ENCODE measurements at places on chromosomes 1 and 21. TPM values are rescaled to one million over a fixed set of nuclear protein-coding genes. Genes with fewer than 3 reads are reported as not detected.

DNA sequence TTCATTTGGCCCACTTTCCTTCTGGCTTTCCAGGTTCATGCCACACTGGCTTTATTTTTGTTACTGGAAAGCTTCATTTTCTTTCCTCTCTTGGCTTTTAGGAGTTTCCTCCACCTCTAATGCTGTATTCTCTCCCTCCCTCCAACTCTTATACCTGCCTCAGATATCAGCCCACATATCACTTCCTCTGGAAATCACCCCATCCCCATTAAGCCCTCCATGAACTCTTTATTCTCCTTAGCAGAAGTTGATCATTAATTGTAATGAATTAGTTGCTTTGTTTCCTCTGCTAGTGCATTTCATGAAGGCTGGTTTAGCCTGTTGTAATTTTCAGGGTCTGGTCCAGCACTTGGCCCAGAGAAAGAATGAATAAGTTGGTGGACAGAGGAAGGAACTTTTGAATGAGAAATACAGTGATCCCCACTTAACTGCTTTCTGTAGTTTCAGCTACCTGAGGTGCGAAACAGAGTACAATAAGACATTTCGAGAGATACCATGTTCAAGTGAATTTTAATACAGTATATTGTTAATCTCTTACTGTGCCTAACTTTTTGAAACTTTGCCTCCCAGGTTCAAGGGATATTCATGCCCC is 1.7 kb downstream of the SOAT1 start:
- DNase-seq, result no peak

- no peak for DNase-seq
Observed at GRCh38 chr1:210535761-210536160, 207.1 kb downstream of the HHAT start.

HENMT1 gene
- 12.7 TPM for total RNA-seq

GRCh38 chr1:100921110-100921706 is 25.3 kb downstream of the SLC30A7 start:
- no peak for DNase-seq

CFHR3 gene
- total RNA-seq, result not detected

DNA sequence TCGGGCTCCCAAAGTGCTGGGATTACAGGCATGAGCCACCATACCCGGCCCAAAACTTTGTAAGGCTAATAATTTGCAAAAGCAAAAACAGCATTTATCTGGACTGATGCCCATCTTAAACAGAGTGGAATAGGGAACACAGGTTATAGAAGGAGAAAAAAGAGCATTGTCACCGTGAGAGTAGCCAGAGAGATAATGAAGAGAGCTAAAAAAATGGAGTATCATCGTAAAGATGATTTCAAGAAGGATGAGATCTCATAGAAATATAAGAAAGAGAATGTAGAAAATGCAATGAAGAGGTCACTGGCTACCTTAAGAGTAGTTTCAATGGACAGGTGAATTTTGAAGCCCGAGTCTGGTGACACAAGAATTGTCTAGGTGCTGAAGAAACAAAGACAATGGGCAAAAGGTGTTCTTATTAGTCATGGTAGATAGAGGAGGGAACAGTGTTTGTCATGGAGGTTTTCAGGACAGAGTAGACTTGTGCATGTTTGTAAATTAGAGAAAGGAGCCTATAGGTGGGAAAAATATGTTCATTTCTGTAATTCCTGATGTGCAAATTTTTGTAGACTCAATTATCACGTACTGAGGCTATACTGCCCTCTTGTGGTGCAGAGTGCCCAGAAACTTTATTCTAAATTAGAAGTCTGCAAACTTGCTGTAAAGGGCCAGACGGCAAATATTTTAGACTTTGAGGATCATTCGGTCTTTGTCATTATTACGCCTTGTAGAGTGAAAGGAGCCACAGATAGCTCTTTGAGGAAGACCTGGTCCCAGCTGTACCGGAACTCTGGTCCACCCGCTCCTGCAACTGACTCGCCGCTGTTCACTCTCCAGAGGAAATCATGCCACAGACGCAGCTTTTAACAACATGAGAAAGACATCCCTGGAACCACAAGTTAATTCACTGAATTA is 8.1 kb upstream of the TMEM183A start:
- DNase-seq, result no peak

ACKR1 gene
- total RNA-seq, result 18.4 TPM

BRINP2 gene
- 55.4 TPM for total RNA-seq

FAM163A gene
- total RNA-seq, result 3.3 TPM

DNA sequence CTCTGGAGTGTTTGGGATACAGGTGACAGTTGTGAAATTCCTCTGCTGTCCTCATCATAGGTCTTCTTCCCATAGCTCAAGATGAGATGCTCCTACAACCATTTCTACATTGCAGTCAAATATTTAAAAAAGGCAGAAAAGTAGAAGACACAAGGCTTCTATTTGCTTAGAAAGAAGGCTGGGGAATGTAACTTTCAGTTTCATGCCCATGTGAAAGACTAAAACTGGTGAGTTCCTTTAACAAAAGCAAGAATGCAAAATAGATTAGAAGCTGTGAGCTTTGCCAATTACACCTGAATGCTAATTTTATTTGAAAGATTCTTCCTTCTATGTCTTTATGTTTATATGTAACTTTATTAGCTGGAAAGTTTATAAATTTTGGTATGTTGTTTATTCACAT is 1682.7 kb downstream of the BRINP3 start:
- DNase-seq, result no peak

- DNase-seq, result no peak
Observed at GRCh38 chr1:6373961-6374720, 19.4 kb downstream of the ACOT7 start.

TEDDM1 gene
- total RNA-seq, result not detected

GRCh38 chr21:44434568-44434925 is 20.8 kb upstream of the LRRC3 start:
- DNase-seq, result no peak

GRCh38 chr21:41600961-41601572 is 93.1 kb upstream of the TMPRSS2 start:
- no peak for DNase-seq

DNA sequence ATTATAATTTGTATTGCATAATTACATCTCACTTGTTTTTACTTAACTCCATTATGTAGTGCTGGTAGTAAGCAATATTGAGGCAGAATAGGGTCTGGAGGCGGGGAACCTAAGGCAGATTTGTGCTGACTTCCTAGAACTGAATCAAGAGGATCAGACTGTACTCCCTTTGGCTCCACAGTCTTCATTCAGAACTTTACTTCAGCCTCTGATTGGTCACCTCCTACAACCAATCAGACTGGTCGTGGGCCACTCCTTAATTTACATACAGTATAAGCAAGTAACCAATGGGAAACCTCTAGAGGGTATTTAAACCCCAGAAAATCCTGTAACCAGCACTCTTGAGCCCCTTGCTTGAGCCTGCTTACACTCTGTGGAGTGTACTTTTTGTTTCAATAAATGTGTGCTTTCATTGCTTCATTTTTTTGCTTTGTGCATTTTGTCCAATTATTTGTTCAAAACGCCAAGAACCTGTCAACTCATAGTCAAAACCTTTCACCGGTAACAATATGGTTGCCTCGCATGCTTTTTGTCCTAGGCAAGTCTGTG is 31.6 kb downstream of the ZBTB8OS start:
- DNase-seq, result no peak

- no peak for DNase-seq
Observed at GRCh38 chr21:18007121-18007520, 188.0 kb upstream of the C21orf91 start.

DNA sequence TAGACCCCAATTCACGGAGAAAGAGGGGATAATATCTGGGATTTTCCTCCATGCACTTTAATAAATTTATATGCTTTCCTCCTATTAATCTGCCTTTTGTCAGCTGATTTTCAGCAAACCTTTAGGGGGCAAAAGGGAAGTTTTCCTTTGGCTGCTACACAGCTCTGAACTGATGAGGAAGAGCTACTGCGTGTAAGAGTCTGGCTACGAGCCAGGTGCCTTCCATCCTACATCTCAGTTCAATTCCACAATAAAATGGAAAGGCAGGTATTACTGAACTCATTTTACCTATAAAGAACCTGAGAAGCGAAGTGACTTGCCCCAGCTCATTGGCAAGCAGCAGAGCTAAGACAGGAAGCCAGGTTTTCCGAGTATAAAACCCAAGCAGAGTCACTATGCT is 28.3 kb upstream of the ZNF326 start:
- DNase-seq, result no peak

DNA sequence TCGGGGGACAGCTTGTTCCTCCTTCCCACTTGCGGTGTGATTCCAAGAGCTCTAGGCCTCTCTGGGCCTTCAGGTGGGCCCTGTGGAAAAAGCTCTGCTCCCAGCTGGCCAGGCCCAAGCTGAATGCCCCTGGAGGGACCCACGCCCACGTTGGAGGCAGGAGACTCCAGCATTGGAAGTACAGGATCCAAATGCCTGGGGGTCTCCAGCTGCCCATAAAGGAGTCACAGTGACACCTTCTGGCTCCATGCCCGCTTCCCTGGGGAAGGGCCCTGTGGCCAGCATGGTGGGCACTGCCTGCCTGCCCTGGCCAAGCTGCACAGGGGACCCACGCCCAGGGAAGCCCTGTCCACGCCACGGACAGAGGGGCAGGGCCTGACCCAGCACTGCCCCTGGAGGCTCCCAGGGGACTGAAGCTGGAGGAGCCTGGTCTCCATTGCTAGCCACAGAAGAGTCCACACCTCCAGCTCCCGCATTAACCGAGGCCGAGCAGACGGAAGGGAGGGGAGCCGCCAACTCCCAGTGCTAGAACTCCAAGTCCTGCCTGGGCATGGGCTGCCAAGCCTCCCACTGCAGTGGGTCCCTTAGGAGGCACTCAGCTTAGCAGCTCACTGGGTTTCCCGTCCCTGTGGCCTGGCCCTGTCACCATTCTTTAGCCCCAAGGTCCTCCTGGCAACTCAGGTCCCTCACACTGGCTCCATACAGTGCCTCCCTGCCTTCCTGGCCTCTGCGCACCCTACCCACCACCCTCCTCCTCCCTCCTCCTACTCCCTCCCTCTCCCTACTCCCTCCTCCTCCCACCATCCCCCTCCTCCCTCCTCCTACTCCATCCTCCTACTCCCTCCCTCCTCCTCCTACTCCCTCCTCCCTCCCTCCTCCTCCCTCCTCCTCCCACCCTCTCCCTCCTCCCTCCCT is 41.9 kb downstream of the WNT9A start:
- DNase-seq, result no peak

CD164L2 gene
- not detected for total RNA-seq

SPOCD1 gene
- total RNA-seq, result 0.41 TPM

DNA sequence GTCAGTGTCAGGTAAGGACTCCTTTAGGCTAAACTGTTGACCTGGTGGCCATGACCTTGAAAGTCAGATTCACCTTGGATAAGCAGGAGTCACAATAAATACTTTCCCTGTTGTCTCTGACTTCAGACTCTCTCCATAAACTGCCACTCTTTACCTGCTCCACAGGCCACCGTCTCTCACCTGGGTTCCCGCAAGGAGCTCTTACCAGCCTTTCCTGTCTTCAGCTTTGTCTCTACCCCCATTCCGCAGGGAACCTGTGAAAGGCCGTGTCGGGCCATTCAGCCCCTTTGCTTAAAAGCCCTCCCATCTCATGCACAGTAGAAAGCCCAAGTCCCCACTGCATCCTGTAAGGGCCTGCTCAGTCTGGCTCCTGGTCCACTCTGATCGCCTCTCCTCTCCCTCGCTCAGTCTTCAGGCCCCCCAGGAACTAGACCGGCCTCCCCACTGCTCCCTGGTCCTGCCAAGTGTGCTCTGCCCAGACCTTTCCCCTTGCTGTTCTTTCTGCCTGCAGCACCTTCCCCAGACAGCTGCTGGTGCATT is 79.5 kb downstream of the ACTL8 start:
- no peak for DNase-seq

GRCh38 chr21:35236090-35236489 is 187.0 kb upstream of the RUNX1 start:
- DNase-seq, result no peak

DNA sequence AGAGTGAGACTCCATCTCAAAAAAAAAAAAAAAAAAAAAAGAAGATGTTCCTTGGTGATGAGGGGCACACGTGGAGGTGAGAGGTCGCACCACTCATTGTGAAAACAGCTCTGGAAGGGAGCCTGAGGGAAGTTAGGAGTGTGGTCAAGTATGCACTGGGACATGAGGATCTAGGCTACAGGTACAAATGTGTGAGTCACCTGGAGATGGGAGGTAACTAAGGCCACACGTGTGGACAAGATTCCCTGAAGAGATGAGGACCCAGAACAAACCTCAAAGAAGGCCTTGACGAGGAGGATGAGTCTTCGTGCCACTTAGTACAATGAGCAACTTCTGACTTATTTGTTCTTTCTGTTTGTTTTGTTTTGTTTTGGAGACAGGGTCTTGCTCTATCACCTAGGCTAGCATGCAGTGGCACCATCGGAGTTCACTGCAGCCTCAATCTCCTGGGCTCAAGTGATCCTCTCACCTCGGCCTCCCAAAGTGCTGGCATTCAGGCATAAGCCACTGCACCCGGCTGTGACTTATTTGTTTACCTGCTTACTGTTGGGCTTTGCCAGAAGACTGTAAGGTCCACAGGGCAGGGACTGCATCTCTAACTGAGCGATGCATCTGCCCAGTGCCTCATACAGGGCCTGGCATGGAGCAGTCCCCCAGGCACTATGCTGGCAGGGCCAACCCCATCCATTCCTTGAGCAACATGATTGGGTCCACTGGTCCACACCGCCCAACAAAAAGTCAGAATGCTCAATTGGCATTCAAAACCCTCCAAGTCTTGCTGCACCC is 6.4 kb downstream of the ASAP3 start:
- DNase-seq, result no peak

LCE1A gene
- total RNA-seq, result not detected

GPR37L1 gene
- total RNA-seq, result 51.4 TPM

DNA sequence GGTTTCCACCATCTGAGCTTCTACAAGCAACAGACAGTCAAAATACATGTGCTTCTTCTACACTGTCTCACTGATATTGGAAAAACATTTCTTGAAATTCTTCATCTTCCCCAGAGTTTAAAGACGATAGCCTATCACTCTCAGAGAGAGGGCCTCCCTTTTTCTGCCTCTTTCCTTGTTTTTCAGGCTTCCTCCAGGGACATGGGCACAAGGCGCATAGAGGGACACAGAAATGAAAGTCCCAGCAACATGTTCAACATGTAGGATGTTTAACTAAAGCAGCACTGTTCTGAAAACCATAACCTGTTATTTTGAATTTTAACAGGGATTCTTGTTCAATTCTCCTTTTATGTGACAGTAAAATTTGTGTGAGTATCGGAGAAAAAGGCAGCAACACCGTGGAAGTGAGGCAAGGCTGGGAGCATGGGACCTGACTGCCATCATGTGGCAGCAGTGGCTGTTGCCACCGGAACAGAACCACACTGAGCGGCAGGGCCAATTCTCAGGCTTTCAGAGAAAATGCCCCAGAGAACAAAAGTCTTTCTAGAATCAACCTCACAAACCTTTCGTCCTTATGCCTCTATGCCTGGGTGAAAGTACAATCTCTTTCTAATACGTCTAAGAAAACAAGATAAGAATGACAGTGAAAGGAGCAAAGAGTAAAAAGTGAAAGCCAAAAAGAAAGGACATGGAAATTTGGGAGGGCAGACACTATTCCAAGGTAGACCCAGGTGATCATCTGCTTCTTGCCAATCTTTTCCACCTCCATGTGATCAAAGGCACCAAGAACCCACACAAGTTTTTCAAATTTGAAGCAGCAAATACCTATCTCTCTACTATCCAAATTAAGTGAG is 54.5 kb downstream of the PCNX2 start:
- DNase-seq, result peak; percentile 65
